ENCODE measurements at places on chromosomes 5 and 9. TPM values are rescaled to one million over a fixed set of nuclear protein-coding genes. Genes with fewer than 3 reads are reported as not detected.
A peak's percentile ranks its signal among the peaks of the same experiment; 100 is the strongest.

Gene CLTA
- 199 TPM for total RNA-seq

- no peak overlapping the region for H3K4me3 ChIP-seq
- no peaks in the 10 kb centered on the region for H3K36me3 ChIP-seq
- no peaks in the 10 kb centered on the region for H3K4me1 ChIP-seq
- no peak for DNase-seq
Observed at GRCh38 chr5:53364061-53364460, 116.4 kb upstream of the FST start.

Gene NR2F1
- 69.1 TPM for total RNA-seq

DNA sequence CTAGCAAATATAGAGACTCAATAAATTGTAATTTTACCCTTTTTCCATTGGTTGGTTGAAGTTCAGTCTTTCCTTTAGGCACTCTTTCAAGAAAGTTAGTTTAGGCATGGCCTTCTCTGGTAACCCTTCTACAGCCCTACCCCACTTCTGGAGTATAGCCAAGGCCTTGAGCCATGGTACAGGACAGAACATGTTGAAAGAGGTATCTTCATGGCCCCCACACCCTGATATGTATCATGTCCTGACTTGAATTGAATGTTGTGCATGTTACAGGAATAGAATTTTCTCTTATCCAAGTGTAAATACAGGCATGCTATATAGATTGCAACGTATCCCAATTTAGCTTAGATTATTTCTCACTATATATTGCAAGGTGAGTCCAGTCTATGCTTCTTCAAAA, 175.6 kb downstream of the CD180 start:
- no peaks in the 10 kb centered on the region for H3K27me3 ChIP-seq
- no peak for DNase-seq
- peak overlapping the region; percentile 42 for H3K27ac ChIP-seq
- no peaks in the 10 kb centered on the region for H3K36me3 ChIP-seq
- H3K4me3 ChIP-seq: no peak overlapping the region

Gene MYMK
- total RNA-seq: not detected

Gene IFNA10
- not detected for total RNA-seq

- no peaks in the 10 kb centered on the region for H3K36me3 ChIP-seq
- H3K4me1 ChIP-seq: peaks cover 6% of the 10 kb centered on the region
- H3K27ac ChIP-seq: no peak overlapping the region
- H3K27me3 ChIP-seq: no peaks in the 10 kb centered on the region
- no peak overlapping the region for H3K4me3 ChIP-seq
Observed at GRCh38 chr9:37369671-37370070, 52.8 kb upstream of the GRHPR start.

Gene CARD19
- 43.0 TPM for total RNA-seq

GRCh38 chr9:19748278-19749126, 40.3 kb downstream of the SLC24A2 start:
- H3K4me3 ChIP-seq: no peak overlapping the region
- no peaks in the 10 kb centered on the region for H3K4me1 ChIP-seq
- H3K27me3 ChIP-seq: no peaks in the 10 kb centered on the region
- no peak for DNase-seq
- H3K36me3 ChIP-seq: no peaks in the 10 kb centered on the region

Gene DNM1
- 9.0 TPM for total RNA-seq

DNA sequence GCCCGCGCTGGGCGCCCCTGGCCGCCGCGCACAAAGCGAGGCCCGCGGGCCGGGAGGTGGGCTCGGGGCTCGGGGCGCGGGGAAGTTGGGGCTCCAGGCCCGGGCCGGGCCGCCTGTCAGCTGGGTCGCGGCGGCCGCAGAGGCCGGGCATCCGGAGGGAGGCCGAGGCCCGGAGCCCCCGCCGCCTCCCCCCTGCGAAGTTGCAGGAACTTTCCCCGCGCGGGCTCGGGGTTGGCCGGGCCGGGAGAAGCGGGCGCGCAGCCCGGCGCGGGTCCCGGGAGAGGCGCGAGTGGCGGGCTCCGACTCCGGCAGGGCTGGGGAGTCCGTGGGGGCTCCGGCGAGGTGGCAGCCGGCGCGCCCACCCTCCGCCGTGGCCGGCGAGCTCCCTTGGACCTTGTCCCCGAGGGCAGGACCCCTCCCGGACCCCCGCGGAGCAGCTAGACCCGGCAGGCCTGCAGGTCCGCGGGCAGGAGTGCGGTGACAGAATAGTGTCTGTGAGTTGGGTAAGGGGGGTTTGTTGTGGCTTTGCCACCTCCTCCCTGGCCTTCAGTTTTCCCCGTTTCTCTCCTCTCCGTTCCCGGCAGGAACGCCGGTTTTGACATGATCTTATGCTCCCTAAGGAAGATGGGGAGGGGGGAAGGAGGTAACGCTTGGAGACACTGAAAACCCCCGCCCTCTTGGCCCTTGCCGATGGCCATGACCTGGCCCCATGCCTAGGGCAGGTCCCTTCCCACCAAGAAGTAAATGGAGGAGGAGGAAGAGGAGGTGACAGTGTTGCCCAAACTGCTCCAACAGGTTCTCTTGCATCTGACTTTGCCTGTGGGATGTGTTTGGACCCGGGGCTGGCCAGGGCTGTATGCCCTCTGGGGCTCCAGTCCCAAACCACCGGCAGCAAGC, 942 bp downstream of the PHF2 start:
- H3K27ac ChIP-seq: peak overlapping the region; percentile 93
- DNase-seq: no peak
- peaks cover 40% of the 10 kb centered on the region for H3K4me1 ChIP-seq
- H3K4me3 ChIP-seq: peak overlapping the region; percentile 67

DNA sequence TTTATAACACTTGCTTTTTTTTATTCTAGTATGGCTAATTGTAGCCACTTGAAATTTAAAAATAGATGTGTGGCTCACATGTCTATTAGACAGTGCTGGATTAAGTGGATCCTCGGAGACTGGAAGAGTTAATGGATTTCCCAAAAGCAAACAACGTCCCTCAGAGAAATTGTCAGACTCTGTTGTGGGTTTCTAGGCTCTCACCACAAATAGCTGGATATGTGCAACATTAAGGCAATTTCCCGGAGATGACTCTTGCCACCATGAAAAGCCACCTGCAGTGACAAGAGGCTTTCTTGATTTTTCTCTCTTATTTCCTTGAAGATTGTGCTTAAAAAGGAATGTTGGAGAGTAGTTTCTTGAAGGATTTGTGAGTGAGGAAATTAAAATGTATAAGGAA, 43.2 kb downstream of the TMEM167A start:
- H3K36me3 ChIP-seq: no peaks in the 10 kb centered on the region
- H3K27ac ChIP-seq: no peak overlapping the region
- no peak for DNase-seq
- no peaks in the 10 kb centered on the region for H3K4me1 ChIP-seq

DNA sequence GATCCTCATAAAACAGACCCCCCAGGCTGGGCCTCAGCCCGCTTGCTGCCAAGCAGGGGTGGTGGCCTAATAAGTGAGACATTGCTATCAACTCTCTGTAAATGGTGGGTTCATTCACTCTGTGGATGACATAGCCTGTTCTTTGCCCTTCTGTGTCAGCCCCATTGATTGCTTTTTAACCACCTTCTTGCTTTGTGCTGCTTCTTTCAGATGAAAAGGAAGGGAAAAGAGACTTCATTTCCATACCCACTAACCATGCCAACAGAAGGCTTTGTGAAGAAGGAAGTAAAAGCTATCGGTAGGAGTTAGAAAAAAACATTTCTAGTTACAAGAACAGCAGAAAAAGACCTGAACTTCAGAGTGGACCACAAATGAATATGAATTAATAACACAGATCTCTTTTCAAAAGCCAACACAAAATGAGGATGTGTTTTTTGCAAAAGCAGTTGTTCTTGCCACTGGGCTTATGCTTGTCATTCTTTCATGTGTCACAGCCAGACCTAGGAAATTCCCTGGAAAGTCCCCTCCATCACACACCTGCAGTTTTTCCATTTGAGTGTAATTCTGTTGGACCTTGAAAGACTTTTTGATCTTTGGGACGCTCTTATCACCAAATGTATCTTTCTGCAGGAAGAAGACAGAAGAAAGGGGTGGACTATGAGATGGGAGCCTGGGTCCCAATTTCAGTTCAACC, 507.7 kb downstream of the CCDC171 start:
- no peaks in the 10 kb centered on the region for H3K27me3 ChIP-seq
- H3K27ac ChIP-seq: no peak overlapping the region
- no peaks in the 10 kb centered on the region for H3K4me1 ChIP-seq
- no peak for DNase-seq
- H3K4me3 ChIP-seq: no peak overlapping the region

- no peak overlapping the region for H3K4me3 ChIP-seq
- no peak for DNase-seq
- no peak overlapping the region for H3K27ac ChIP-seq
- no peaks in the 10 kb centered on the region for H3K4me1 ChIP-seq
- H3K36me3 ChIP-seq: no peaks in the 10 kb centered on the region
- no peaks in the 10 kb centered on the region for H3K27me3 ChIP-seq
Observed at GRCh38 chr5:107153283-107153682, 517.5 kb downstream of the EFNA5 start.

DNA sequence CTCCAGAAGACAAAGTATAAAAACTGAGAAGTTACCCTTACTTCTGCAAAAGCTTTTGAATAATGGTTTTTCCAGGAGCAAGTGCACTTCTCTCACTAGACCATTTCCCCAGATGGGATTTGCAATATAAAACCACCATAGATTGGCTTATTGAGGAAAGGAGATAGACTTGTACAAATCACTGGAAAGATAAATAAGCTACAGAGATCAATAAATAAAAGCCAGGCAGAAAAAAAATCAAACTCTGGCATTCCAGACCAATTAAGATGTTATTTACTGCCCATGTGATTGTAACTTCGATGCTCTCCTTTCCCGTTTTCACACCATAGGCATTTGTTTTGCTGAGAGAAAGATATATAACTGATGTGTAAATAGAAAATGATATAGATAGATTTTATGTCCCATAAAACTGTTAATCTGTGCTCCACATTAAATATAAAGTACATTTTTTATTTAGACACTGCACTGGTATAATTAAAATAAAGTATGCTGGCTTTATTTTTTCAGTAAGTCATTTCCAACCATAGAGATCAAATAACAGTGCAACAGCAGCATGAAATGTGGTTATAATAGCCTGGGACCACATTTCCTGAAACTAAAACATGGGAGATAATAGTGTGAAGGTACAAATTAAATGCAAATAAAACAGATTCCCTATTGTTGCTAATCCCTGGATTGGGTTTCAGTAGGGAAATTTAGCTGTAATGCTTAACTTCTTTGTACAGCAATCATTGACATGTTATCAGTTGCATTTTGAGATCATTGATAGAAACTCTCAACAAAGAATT, 177.7 kb downstream of the NR2F1-AS1 start:
- no peaks in the 10 kb centered on the region for H3K27me3 ChIP-seq
- no peaks in the 10 kb centered on the region for H3K4me1 ChIP-seq
- H3K4me3 ChIP-seq: no peak overlapping the region
- H3K27ac ChIP-seq: no peak overlapping the region

Gene BTNL3
- 0.42 TPM for total RNA-seq

Gene ASPN
- total RNA-seq: 27.5 TPM

GRCh38 chr5:150512368-150512747, 4.4 kb downstream of the NDST1 start:
- H3K4me1 ChIP-seq: peaks cover 45% of the 10 kb centered on the region
- H3K4me3 ChIP-seq: no peak overlapping the region
- peak overlapping the region; percentile 72 for H3K27ac ChIP-seq
- DNase-seq: no peak

DNA sequence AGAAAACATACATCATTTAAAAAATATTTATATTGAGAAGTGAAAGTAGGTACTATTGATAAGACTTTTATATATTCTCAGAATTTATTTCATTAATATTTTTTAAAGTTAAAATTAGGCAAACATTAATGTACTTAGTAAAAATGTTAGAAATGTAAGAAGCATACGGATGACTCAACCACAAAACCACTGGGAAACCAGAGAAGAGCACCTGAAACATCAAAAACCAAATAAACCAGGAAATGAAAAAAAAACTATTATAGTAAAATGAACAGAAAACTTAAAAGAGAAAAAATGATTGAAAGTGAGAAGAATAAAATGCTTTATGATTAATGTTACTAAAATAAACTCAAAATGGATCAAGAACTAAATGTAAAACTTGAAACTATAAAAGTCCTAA, 233.2 kb upstream of the DAB2 start:
- no peak for DNase-seq
- no peaks in the 10 kb centered on the region for H3K4me1 ChIP-seq
- no peaks in the 10 kb centered on the region for H3K27me3 ChIP-seq
- no peak overlapping the region for H3K27ac ChIP-seq

DNA sequence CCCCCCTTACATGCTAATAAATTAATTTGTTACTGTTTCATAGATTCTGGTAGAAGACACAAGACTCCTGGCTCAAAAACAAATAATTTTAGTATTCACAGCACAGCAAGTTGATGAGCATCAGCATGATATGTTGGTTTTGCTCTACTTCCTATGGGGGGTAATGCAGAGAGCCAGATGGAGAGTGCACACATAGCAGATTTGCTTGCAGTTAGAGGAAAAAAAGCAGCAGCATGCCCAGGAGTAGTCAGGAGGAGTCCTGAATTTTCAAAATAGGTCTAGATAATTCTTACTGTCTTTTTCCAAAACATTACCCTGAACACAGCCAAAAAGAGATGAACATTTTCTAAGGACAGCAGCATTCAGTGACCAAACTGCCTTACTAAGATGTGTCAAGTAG, 261.3 kb downstream of the COX7C start:
- DNase-seq: no peak
- H3K27ac ChIP-seq: no peak overlapping the region
- no peak overlapping the region for H3K4me3 ChIP-seq
- no peaks in the 10 kb centered on the region for H3K36me3 ChIP-seq
- H3K4me1 ChIP-seq: no peaks in the 10 kb centered on the region
- H3K27me3 ChIP-seq: no peaks in the 10 kb centered on the region

- no peak overlapping the region for H3K27ac ChIP-seq
- H3K36me3 ChIP-seq: no peaks in the 10 kb centered on the region
- no peaks in the 10 kb centered on the region for H3K4me1 ChIP-seq
- DNase-seq: no peak
Observed at GRCh38 chr9:26462213-26462612, 430.4 kb downstream of the CAAP1 start.

GRCh38 chr5:127040796-127041520, 10.6 kb upstream of the MARCHF3 start:
- peak overlapping the region; percentile 8 for H3K27ac ChIP-seq
- H3K36me3 ChIP-seq: no peaks in the 10 kb centered on the region
- no peak for DNase-seq

DNA sequence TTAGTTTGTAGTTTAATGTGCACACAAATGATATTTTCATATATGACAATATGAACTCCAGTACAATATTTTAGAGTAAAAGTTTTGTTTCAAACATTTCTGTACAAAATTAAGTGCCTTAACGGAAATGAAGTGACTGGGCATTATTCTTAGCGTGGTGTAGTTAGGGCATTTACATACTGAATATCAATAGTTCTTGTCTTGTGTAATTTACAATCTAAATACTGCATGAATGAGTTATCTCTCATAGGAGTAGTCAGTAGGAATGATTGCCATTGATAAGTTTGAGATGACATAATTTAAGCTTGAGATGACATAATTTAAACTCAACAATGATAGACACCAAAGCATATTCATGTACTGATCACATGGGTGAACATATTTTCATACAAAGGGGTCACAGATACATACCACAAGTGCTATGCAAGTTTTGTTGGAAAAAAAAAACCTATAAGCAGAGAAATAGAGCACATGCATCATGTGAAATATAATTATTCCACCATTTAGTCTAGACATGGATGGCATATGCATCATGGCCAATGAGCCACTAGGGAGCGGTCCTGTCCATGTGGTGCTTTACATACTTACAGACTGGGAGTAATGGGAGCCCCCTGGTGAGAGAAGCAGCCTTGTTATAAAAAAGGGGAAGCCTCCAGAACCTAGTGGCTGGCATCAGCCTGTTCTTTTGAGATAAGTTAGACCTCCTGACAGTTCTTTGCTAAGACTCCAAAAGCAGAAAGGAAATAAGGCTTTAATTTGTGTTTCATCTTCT, 1523.9 kb downstream of the MAT2B start:
- no peak overlapping the region for H3K27ac ChIP-seq
- no peak overlapping the region for H3K4me3 ChIP-seq
- no peak for DNase-seq
- H3K4me1 ChIP-seq: no peaks in the 10 kb centered on the region
- H3K36me3 ChIP-seq: no peaks in the 10 kb centered on the region
